NCI-H524 (cell line): ENCODE measurements at places on chromosomes 7 and 10.

DNA sequence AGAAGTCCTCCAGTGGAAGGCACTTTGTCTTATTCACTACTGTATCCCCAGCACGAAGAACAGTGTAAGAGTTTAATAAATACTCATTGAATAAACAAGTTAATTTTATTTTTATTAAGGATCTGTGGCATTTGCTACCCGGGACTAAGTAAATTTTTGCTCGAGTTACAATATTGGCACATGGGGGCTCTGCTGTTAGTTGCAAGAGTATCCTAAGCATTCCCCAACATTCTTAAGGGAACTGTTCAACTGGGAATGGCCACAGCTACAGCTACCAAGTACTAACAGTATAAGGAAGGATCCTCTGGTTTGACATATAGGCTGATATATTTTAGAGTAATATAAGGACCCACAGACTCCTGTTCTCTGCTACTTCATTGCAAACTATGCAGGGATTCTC lies 8.7 kb upstream of the LRRTM3 start:
- DNase-seq, result no peak

DNA sequence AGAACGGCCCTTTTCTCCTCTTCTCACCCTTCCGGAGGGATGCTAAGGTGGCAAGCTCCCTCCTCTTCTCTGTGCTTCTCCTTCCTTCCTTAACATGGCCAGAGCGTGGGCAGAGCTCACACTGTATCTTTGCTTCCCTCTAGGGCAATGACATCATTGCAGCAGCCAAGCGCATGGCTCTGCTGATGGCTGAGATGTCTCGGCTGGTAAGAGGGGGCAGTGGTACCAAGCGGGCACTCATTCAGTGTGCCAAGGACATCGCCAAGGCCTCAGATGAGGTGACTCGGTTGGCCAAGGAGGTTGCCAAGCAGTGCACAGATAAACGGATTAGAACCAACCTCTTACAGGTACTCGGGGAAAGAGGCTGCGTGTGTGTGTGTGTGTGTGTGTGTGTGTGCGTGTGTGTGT lies 36.6 kb downstream of the AP3M1 start:
- no peak for DNase-seq

- DNase-seq, result no peak
Measured at GRCh38 chr7:155820788-155821187, 8.5 kb upstream of the SHH start.

DNA sequence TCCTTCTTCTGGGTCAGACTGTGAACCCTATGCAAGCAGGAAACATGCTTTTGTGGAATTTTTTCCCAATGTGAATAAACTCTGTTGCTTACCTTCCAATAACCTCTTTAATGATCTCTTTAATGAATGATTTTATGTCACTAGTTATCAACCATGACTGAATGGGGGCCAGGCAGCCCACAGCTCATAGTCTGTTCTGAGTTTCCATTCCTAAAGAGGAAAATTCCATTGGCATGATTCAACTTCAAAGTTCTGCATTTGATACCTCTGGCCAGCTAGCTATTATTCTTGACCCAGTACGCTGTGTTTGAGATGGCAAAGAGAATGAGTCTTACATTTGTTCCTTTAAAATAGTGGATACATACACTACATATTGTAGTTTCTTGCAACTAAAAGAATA lies 867.8 kb upstream of the CELF2 start:
- DNase-seq, result no peak

DNA sequence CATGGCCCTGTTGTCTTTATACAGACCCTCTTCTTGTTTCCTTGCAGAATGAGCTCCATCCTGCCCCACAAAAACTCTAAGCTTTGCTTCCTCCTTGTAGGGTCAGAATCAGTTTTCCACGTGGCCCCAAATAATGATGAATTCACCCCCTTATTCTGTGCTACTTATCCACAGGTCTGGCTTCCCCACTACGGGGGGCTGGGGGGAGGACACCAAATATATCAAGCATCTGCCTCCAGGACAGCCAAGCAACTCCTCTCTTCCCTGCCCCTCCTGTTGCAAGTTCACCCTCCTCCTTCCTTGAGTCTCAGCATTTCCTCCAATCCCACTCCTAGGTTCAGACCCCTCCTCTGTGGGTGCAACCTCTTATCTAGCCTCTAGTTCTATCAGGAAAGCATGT lies 743.3 kb downstream of the GRID1 start:
- DNase-seq, result no peak

DNA sequence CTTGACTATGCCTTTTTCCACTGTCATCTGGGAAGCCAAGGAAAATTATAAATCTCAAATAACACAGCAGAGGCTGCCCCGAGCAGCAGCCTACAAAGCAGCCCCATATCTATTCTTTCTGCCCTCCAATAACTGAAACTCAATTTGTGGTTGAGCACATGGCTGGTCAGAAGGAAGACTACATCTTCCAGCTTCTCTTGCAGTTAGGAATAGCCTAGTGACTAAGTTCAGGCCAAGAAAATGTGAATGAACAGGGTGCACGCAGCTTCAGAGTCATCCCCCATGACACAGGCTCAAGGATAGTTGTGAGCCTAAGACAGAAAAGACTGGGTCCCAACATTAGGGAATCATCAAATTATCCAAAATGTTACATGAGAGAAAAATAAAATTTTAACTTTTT lies 42.3 kb downstream of the CHCHD3 start:
- no peak for DNase-seq

DNA sequence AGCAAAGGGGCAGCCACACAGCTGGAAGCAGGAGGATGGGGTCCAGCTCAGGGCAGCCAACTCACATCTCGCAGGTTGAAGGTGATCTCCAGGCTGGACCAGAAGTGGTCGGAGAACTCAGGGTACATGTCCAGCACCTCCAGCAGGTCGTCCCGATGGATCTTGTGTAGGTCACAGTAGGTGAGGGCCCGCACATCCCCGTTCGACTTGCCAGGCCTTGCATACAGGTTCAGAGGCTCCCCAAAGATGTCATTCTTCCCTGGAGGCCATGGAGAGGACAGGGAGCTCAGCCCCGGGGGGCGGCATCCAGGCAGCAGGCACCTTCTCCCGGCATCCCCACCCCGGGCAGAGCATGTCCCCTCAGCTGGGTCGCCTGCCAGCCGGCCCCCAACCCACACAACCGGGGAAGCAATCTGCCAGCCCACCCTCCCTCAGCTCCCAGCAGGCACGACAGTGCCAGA lies 29.3 kb downstream of the KCNH2 start:
- no peak for DNase-seq

DNA sequence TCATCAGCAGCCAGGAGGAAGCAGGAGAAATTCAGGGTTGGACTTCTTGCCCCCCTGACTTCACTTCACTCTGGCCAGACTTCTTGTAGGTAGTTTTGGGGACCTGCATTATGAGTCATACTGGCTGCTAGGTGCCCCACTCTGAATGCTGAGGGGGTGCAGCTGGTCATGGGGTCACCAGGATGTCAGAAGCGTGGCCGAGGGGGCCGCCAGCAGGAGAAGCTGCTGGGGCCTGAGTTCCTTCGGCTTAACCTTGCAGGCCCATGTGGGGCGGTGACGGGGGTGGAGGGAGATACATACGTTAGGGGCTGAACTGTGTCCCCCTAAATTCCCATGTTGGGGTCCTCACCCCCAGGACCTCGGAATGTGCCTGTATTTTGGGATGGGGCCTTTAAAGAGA lies 18.2 kb downstream of the UNCX start:
- DNase-seq, result no peak

DNA sequence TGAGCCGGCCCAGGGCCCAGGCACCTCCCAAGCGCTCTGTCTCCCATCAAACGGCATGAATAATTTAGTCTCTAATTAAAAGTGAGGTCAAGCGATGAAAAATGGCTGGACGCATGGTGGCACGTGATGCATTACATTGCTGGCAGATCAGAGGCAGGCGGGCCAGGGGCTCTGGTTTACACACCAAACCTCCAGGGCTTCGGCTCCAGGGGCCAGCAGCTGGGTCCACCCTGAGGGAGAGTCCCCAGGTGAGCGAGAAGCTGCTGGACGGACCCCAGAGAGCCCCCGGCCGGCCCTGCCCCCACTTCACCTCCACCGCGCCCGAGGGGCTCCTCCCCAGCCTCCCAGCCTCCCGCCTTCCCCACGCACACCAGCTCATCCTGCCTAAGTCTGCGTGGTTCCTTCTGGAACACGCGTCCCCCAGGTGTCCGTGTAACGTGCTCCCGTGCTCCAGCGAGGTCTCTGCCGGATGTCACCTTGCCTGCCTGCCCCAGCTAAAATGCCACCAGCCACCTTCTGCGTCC lies 23.2 kb downstream of the UNCX start:
- no peak for DNase-seq

GRCh38 chr10:44389150-44389549 lies 4.3 kb upstream of the CXCL12 start:
- no peak for DNase-seq

DNA sequence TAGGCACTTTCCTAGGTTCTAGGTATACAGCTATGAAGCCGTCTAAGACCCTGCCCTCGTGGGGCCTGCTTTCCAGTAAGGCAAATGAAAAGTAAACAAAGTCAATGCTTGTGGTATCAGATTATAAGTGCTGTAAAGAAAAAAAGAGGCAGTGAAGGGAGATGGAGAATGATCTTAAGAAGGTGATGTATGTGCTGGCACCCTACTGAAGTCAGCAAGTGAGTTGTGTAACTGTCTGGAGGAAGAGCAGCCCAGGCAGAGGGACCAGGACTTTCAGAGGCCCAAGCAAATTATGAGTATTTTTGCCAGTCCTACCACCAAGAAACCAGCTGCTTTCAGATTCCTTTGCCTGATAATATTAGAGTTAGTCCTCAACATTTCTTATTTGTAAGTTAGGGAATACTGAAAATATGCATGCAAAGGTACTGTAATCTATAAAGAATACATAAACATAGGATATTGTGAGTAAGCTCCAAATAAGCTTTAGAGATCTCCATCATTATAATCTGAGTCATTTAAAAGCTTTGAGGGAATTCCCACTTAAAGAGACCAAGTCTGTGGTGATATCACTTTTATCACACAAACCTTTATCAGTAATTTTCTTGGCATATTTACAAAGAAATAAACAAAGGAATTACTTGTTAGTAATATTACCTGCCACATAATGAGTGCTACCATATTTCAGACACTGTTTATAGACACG lies 329.2 kb upstream of the LRGUK start:
- no peak for DNase-seq

GRCh38 chr10:18476076-18476647 lies 175.2 kb downstream of the NSUN6 start:
- no peak for DNase-seq

GRCh38 chr7:121278120-121279021 lies 50.4 kb upstream of the WNT16 start:
- DNase-seq, result no peak

DNA sequence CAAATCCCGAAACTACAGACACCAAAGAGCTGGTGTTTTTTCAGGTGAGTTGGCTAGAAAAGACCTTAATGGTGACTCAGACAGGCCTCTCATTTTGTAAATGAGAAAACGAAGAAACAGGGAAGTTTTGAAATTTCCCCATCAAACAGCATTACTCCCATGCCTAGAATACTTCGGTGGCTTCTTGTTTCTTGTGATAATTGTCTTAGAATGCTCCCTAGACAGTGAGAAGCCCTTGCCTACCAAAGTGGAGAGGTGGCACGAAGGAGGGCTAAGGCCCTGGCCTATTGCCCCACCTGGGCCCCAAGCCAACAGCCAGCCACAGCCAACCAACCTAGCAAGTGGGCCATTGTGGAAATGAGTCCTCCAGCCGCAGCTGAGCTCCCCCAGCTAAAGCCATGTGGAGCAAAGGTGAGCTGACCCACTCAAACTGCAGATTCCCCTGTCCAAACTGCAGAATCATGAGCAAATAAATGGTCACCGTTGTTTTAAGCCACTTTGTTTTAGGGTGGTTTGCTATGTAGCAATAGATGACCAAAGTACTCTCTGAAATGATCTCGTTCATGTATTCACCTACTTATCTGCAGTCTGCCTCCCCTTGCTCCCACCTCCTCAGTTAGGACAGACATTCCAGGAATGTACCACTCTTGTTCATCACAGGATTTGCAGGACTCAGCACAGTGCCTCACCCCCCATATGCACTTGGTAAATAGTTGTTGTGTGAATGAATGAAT lies 97.7 kb upstream of the FGFR2 start:
- DNase-seq, result no peak

DNA sequence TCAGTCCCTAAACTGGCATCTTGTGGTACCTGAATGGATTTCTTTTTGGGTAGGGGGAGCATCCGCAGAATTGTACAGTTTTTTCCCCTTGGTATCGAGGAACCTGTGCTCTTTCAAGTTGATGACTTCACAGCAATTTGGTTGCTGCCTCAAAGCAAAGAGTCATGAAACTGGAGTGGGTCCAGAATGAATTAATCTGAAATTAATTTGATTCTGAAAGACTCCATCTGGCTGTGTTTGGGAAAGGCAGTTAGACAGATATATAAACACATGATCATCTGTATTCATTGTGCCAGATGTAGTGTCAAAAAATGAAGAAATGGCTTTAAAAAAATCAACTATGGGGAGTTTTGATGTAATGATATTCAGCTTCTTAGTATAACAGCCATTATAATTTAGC lies 136.1 kb downstream of the CELF2 start:
- DNase-seq, result peak; percentile 33

- no peak for DNase-seq
Measured at GRCh38 chr10:131396121-131397050, 84.9 kb upstream of the TCERG1L start.

DNA sequence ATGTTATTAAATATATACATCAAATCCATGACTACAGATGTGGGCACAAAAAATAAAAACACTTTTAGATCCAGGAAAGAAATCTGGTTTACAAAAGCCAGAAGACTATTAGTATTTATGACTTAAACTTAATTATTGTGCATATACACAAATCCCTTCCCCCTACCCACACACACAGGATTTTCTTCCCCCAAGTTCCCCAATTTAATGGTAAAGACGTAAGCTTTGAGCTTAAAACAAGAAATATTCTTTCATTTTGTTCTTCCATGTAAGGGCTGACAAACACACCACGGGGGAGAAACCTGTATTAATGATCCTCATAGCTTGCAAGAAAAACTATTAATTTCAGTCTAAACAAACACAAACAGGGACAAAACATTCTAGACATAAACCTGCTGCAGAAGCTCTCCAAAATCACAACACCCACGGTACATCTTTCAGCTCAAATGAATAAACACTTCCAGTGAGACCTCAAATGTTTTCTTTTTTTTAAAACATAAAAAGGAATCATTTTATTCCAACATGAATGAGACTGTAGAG lies 28.5 kb downstream of the OSBPL3 start:
- no peak for DNase-seq
